ENCODE measurements at places on chromosomes 1 and 21.

DNA sequence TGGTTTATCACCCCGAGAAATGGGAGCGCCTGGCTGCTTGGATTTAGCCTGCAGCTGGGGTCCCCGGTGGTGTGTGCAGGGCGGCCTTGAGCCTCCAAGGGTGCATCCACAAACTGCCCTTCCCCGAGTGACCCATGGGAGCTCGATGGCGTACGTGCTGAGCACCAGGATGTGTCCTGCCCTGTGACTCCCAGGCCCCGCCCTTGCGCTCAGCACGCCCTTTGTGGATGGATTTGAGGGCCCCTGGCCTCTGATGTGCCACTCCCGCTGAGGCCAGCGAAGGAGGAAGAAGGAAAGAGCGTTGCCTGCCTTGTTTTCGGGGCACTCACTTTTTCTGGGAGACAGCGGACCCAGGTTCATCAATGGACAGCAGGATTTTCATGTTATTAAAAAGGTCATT, 1.7 kb upstream of the TFF3 start:
- H3K27ac ChIP-seq, result no peak overlapping the region
- no peaks in the 10 kb centered on the region for H3K36me3 ChIP-seq
- DNase-seq, result no peak
- H3K4me3 ChIP-seq, result no peak overlapping the region
- H3K27me3 ChIP-seq, result no peaks in the 10 kb centered on the region

DNA sequence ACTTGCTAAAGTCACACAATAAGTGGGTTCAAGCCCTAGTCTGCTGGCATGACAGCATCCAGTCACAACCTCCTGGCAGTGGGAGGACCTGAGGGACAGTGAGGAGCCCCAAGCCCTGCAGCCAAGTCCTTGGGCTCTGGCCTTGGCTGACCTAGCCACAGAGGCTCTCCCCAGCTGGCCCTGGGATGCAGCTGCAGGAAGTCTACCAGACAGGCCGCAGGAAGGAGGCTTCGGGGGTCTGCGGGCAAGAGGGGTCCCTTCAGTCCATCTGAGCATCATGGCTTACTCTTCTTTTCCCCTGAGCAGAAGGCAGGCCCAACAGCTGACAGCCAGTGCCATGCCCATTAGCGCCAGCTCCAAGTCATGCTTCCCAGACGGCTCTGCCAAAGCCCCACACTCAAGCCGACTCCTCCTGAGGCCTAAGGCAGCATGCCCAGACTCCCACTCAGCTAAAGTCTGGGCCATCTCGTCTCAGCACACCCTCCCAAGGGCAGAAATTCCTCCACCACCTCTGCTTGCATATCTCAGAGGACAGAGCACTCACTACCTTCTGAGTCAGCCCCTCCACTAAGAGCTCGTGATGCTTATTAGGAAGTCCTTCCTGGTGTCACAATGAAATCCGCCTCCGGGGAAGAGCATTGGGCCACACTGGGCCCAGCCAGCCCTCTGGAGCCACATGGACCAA, 20.1 kb downstream of the SLC1A7 start:
- no peak overlapping the region for H3K27ac ChIP-seq
- no peak overlapping the region for H3K4me3 ChIP-seq
- no peaks in the 10 kb centered on the region for H3K36me3 ChIP-seq
- no peak for DNase-seq

DNA sequence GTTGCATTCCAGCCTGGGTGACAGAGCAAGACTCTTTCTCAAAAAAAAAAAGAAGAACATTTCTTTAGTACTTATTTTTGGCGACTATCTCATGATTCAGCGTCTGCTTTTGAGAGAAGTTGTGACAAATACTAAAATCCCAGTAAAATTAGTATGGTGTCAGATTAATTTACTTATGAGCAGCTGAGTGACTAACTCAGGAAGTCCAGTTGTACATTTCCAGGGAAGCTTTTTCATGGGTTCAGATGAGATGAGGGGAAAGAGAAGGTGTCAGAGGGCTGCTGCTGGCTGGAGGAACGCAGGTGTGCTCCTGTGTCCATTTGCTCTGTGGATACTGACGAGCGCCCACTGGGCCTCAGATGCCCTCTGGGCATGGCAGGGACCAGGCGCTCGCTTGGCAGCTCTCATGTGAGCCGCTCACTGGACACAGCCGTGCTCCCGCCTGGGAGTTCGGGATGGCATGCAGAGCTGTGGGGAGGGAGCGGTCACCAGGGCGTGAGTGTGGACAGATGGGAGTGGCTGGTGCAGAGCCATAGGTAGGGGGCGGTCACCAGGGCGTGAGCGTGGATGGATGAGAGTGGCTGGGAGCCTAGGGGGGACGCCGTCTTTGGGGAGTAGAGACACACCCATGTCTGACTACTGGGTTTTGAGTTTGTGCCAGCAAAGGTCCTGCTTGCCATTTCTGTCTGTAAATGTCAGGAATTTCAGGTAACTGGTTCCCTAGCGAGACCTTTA, 55.0 kb downstream of the ADARB1 start:
- no peak for DNase-seq
- no peaks in the 10 kb centered on the region for H3K36me3 ChIP-seq
- peaks cover 13% of the 10 kb centered on the region for H3K4me1 ChIP-seq
- H3K27ac ChIP-seq, result no peak overlapping the region
- H3K27me3 ChIP-seq, result no peaks in the 10 kb centered on the region

- no peaks in the 10 kb centered on the region for H3K4me1 ChIP-seq
- H3K27me3 ChIP-seq, result no peaks in the 10 kb centered on the region
- no peak overlapping the region for H3K4me3 ChIP-seq
- no peak for DNase-seq
Measured at GRCh38 chr1:64685217-64685616, 59.7 kb upstream of the RAVER2 start.

GRCh38 chr21:46146856-46147255, 8.5 kb downstream of the FTCD start:
- no peak overlapping the region for H3K27ac ChIP-seq
- no peaks in the 10 kb centered on the region for H3K4me1 ChIP-seq
- H3K27me3 ChIP-seq, result no peaks in the 10 kb centered on the region
- no peak for DNase-seq
- H3K4me3 ChIP-seq, result no peak overlapping the region

- no peak overlapping the region for H3K27ac ChIP-seq
- DNase-seq, result no peak
- no peaks in the 10 kb centered on the region for H3K27me3 ChIP-seq
- no peaks in the 10 kb centered on the region for H3K36me3 ChIP-seq
Measured at GRCh38 chr1:73800376-73800775, 397.6 kb downstream of the LRRIQ3 start.

DNA sequence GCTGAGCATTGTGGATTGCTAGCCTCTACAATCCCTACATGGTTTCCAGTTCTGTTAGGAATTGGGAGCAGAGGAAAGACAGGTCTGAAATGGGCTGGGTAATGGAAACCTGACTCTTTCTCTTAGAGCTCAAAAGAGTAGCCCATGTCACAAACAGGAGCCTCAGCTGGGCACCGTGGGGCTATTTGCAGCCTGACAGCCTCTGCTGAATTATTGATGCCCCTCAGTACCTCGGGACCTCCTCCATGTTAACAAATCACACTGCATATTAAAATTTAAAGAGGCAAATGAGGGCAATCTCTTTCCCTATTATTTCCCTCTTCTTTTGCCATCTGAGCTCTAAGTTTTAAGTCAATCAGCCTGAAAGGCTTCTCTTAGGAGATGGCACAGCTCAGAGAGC, 157.1 kb downstream of the TSEN15 start:
- no peaks in the 10 kb centered on the region for H3K27me3 ChIP-seq
- no peaks in the 10 kb centered on the region for H3K36me3 ChIP-seq
- no peak for DNase-seq
- no peaks in the 10 kb centered on the region for H3K4me1 ChIP-seq
- H3K27ac ChIP-seq, result no peak overlapping the region

GRCh38 chr1:85689775-85690404, 18.3 kb downstream of the ZNHIT6 start:
- no peak overlapping the region for H3K4me3 ChIP-seq
- DNase-seq, result no peak
- H3K36me3 ChIP-seq, result peaks cover 11% of the 10 kb centered on the region

DNA sequence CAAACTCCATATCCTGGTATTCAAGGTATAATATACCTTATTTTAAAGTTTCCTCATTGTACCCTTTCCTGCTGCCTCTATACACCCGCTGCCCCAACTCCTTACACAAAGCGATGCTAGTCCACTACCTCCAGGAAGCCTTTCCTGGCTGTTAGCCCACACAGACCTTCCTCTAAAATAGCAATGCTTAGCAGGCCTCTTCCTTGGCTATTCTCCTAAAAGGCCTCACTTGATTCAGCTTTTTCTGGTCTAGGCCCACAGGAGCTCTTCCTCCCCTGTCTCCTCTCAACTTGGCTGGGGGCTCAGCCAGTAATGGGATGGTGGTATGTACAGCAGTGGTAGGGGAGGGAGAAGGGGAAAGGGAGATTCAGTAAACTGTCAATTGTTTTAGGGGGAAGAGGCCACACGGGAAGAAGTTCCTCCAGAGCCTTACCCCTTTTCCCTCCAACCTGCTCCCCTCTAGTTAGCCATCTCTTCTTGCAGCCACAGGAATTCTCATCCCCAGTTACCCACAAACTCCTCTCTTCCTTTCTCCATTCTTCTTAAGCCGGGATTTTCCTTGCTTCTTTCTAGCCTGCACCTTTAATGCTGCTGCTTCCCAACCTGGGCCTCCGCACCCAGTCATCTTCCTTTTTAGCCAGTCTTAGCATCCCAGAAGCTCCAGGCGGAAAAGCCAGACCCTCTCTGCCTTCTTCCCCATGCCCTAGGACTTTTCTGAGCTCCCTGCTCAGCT, 2.6 kb downstream of the LRRC41 start:
- peaks cover 26% of the 10 kb centered on the region for H3K4me1 ChIP-seq
- peak overlapping the region; percentile 91 for H3K27ac ChIP-seq
- peak overlapping the region; percentile 94 for H3K4me3 ChIP-seq
- no peak for DNase-seq
- H3K27me3 ChIP-seq, result no peaks in the 10 kb centered on the region

DNA sequence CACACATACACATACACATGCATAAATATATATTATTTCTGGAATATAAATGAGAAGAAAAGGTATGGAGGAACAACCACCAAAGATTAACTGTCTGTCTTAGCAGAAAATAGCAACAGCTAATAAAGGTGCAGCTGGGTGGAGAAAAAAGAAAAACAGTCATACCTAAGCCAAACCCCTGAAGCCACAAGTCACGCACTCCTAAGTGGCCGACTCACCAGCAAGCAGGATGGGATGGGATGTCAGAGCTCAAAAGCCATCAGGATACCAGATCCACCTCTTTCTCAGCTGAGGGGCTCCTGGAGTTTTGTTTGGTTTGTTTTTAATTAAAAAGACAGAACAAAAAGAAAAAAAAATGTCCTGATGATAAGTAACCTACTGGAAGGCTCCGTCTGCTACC, 64.7 kb upstream of the HIVEP3 start:
- no peak overlapping the region for H3K27ac ChIP-seq
- H3K4me1 ChIP-seq, result peaks cover 13% of the 10 kb centered on the region
- no peak for DNase-seq
- no peaks in the 10 kb centered on the region for H3K36me3 ChIP-seq
- no peaks in the 10 kb centered on the region for H3K27me3 ChIP-seq

GRCh38 chr21:39660191-39660980, 47.6 kb downstream of the B3GALT5 start:
- H3K4me1 ChIP-seq, result no peaks in the 10 kb centered on the region
- H3K27me3 ChIP-seq, result no peaks in the 10 kb centered on the region
- H3K36me3 ChIP-seq, result no peaks in the 10 kb centered on the region
- no peak overlapping the region for H3K27ac ChIP-seq
- no peak overlapping the region for H3K4me3 ChIP-seq

DNA sequence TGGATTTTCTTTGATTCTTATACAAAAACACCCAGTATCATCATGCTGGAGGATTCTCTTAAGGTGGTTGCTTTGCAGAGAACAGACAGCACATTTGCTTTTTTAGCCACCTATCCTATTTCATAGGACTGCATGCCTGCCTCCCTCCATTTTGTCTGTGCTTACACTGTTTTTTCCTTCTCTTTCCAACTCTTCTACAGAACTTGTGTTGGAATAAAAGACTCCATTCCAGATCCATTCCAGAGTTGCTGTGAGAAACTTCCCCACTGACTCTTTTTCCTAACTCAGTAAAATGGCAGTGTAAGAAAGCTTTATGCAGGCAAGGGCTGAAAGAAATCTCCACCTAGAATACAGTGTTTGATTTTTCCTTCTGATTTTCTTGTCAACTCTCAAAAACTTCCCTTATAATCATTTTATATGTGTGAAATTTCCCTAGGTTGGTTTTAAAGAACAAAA, 5.2 kb upstream of the ARID1A start:
- peaks cover 27% of the 10 kb centered on the region for H3K4me1 ChIP-seq
- no peaks in the 10 kb centered on the region for H3K27me3 ChIP-seq
- H3K36me3 ChIP-seq, result no peaks in the 10 kb centered on the region

GRCh38 chr1:240294566-240294965, 202.9 kb downstream of the FMN2 start:
- no peaks in the 10 kb centered on the region for H3K27me3 ChIP-seq
- H3K4me3 ChIP-seq, result no peak overlapping the region
- no peak overlapping the region for H3K27ac ChIP-seq
- no peaks in the 10 kb centered on the region for H3K36me3 ChIP-seq
- DNase-seq, result no peak

DNA sequence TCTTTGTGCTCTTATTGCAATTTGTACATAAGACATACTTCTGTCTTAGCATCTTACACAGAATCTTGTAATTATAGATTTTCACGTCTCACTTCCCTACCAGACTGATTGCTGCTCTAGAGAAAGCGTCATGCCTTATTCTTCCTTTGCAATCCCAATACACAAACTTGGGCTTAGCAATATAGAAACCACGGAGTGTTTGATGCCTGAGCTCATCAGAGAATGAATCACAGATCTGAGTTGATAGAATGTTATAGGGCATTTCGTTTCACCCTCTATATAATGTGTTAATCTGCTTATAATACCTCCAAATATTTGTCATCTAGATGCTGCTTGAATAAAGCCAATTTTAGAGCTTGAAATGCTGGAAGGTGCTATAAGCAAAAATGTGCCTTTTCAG, 6.6 kb downstream of the FMO1 start:
- DNase-seq, result no peak
- H3K36me3 ChIP-seq, result no peaks in the 10 kb centered on the region
- no peak overlapping the region for H3K27ac ChIP-seq
- no peaks in the 10 kb centered on the region for H3K27me3 ChIP-seq
- H3K4me3 ChIP-seq, result no peak overlapping the region

DNA sequence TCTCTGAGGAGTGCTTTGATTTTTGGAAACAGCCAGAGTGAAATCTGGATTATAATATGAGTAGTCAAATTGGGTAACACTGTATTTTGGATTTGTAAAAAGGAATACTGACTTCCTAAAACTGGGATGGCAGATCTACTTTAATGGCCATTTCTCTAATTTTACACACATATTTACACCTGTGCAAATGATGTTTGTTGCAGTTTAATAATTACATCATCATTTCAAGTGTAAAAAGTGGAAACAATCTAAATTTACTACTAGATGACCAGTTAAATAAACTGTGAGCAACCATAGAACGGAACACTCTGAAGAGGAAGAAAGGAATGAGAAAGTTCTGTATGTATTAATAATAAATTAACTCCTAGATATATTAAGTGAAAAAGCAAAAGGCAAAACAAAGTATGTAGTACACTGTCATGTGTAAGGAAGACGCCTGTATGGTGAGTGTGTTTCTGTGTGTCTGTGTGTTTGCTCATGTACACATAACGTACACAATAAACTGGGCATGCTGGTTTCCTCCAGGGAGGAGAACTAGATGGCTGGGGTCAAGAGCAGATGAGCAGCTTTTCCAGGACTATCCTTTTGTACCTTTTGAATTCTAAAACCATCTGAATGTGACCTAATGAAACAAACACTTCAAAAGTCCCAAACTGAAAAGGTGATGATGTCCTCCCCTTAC, 2.9 kb upstream of the RHEX start:
- no peaks in the 10 kb centered on the region for H3K27me3 ChIP-seq
- DNase-seq, result no peak
- no peaks in the 10 kb centered on the region for H3K4me1 ChIP-seq
- no peak overlapping the region for H3K27ac ChIP-seq
